ENCODE measurements at places on chromosomes 4 and X.

DNA sequence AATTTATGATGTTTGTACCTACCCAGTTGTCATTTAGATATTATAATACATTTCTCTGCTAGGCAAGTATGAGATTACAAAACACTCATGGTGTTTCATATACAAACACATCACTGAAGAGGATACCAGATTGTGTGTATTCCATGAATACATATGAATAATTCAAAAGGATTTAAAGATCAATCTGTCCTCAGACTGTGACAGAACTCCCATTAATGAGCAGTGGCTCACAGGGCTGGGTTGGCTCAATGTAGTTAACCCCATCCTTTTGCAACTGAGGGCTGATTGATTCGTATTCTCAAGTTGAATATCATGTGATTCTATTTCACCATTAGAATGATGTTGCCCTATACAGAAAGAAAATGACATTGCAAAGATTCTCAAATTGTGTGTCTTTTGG lies 79.6 kb upstream of the SPANXN2 start:
- no peak for DNase-seq

- DNase-seq, result no peak
These were observed 147.6 kb downstream of the PPP3CA start for GRCh38 chr4:101199507-101200285.

DNA sequence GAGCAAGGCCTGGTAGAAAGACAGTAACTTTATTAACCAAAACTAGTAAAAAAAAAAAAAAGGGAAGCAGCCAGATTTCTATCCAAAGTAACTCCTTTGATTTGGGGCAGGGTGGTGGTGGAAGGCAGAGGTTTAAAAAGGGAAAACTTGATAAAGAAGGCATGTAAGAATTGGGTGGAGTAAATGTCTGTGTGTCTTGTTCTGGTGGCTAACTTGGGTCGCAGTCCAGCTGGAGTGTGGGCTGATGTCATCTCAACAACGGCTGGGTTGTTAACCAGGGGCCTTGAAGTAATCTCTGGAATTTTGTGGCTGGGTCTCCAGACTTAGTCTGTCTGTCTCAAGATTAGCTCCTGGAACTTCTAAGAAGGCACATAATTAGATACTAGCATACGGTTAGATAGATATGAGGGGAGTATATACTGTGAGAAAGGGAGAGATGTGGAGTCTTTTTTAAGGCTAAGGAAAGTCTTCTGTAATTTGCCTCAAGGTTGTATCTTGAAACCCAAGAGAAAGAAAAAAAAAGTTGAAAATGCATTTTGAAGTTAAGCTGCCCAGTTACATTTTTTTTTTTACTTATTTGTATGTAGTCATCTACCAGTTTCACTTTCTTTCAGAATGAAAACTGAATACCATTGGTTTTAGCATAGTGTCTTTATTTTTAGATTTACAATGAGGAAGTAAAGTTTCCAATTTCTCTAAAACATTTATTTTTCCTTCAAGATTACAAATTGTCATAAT lies 48.3 kb downstream of the MTHFD2L start:
- peak; percentile 15 for DNase-seq

- no peak for DNase-seq
These were observed 60.8 kb upstream of the CBR4 start for GRCh38 chr4:169070895-169071218.

DNA sequence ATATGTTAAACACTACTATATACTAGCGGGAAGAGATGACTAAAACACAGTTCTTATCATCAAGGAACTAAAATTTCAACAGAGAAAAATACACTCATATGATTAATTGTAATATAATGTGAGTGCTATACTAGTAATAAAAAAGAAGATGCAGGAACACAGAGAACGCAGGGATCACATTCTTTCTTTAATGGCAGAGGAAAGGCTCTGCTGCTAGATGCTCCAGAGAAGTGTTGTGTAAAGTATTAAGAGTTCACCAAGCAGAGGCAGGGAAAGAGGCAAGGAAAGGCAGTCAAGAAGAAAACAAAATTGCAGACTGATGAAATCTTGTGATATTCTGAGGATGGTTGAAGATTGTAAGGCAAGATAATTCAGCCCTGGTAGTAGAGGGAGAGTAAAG lies 394.7 kb downstream of the PDGFC start:
- DNase-seq, result no peak

GRCh38 chr4:84726356-84726755 lies 143.4 kb downstream of the CDS1 start:
- no peak for DNase-seq

DNA sequence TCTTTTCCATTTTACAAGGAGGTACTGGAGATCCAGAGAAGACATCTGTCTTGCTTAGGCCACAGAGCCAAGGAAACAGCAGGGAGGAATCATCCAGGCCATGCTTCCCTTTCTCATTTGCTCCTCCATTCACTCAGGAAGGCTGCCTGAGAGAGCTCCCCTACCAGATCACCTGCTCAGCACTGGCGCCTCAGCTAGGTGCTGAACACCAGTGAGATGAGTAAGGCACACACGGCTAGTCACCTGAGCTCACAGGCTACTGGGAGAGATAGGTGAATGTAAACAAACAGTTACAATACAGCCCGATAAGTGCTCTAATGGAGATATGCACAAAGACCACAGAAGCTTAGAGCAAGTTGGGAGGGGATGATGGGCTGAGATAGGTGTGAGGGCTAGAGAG lies 149.8 kb upstream of the ARHGEF9 start:
- no peak for DNase-seq

DNA sequence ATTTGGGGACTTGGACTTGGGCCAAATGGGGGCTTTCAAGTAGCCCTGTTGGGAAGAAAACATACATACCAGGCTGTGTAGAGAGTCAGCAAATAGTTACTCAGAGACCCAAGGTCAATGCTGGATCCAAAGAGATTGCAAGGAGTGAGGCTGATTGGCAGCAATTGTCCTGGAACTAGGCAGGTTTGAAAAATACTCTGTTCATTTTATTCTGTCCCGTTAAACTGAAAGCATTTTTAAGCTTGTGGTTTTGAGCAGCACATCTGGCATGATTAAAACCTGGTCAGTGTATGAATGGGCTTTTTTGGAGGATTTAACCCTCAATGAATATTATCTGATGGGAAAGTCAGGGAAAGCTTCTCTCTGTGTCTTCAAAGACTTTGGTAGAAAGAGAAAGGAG lies 294.3 kb upstream of the BOD1L1 start:
- no peak for DNase-seq

DNA sequence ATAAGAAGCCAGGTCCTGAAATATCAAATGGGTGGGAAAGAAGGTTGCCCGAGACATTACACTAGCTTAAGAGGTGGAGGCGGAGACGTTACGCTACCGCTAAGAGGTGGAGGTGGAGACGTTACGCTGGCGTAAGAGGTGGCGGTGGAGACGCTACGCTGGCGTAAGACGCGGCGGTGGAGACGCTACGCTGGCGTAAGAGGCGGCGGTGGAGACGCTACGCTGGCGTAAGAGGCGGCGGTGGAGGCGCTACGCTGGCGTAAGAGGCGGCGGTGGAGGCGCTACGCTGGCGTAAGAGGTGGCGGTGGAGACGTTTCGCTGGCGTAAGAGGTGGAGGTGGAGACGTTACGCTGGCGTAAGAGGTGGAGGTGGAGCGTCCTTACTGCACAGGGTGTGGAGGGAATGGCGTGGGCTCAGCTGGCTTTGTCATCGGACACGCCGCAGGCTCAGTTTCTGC lies 12.8 kb downstream of the CYP4V2 start:
- no peak for DNase-seq

DNA sequence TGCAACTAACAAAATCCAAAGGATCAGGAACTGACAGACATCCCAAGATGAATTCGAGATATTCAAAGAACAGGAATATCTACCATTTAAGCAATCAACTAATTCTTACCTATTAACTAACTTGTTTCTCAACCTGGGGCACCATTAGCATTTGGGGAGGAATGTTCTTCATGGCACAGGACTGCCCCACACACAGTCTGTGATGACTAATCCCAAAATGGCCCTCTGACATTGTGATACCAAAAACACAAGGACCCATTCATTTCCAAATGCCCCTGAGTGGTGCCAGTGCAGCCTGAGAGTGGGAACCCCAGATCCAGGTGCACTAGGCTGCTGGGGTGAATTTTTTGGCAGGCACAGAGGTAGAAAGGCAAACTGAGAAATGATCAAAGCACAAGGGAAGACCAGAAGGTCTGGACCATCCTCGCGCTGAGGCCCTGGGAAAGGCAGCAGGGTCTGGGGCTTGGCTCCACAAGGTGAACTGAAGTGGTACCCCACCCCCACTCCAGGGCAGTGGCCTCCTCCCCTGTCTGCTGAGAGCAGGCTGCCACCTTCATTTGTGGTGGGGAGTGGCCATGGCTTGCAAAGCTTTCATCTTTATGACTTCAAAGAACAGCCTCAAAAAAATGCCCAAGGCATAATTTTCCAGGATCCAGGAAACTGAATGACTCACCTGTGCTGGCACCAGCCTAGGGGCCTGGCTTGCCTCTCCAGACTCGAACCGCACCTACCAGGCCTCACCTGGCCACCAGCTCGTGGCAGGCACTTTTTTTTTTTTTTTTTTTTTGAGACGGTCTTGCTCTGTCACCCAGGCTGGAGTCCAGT lies 122.4 kb downstream of the BCOR start:
- DNase-seq, result no peak

DNA sequence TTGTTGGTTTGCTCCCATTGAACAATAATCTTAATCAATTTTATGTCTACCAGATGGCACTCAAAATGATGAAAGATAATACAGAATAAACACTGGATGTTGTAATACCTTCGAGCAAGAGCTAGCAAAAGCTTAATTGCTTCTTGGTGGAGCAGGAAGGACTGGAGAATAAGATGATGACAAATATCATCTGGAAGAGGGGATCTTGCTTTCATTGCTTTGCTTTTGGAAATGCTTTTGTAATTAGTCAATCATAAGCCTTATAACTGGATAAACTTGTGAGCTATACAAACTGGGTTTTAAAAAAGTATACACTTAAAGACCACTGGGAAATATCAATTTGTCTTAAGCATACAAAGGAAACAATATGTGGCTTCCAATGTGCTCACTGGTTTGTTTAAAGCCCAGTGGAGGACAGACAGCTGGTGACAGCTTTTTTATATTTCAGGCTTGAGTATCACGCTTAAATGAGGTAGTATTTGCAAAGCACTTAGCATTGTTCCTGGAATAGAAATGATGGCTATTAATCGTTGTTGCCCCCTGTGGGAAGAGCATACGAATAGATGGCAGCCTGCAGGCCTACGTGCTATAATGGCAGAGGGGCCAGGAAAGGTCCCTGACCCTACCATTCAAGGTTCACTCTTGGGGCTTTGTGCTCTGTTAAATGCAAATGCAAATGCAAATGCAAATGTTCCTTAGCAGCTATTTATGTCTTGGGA lies 61.2 kb downstream of the TMEM150C start:
- no peak for DNase-seq

DNA sequence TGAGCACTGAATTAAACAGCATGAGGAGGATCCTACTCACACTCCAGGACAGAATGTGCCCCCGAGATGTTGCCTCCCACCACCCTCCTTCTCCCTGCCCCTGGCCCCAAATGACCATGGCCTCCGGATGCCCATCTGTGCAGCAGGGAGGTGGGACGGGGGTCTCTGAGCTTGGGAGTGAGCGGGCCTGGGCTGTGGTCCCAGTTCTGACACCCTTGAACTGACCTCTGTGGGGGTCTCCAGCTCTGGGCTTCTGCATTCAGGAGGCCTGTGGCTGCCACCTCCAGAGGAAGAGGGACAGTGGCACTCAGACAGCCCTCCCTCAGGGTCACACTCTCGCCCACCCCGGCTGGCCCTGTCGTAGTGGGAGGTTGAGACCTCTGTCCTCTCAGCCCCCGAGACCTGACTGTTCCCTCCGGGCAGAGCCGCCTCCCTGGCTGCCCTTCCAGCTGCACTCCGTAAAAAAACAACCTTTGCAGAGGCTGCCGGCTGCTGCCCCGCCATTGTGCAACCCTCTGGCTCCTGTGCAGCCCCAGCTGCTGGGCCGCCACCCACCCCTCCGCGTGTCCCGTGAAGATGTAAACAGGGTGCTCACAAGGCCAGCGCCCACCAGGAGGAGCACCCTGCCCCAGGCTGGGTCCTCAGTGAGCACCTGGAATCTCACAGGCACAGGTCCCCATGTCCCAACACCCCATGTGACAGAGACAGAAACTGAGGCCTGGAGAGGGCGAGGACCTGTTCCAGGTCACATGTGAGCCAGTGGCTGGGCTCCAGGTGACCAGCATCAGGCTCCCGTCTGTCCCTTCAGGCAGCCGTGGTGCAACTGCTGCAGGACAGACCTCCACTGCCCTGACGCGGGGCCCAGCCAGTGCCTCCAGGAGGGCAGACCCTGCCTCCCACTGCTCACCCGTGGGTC lies 39.6 kb downstream of the HTRA3 start:
- no peak for DNase-seq

DNA sequence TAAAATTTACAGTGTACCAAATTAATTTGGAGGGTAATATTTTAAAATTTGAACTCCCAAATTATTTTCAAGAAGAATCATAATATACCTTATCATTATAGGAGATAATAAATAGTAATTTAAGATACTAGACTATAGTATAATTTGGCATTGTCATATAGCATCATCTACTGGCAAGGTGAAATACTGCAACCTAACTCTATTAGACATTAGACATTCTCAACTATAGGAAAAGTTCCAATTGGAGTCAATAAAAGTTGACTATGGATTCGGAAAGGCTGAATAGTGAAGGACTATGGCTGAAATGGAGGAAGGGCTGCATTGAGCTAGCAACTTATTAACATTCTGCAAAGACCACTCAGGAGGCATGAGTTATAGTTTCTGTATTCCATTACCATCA lies 113.0 kb downstream of the PRDM5 start:
- no peak for DNase-seq

- DNase-seq, result no peak
These were observed 220.9 kb downstream of the MAML3 start for GRCh38 chr4:139933104-139933503.

DNA sequence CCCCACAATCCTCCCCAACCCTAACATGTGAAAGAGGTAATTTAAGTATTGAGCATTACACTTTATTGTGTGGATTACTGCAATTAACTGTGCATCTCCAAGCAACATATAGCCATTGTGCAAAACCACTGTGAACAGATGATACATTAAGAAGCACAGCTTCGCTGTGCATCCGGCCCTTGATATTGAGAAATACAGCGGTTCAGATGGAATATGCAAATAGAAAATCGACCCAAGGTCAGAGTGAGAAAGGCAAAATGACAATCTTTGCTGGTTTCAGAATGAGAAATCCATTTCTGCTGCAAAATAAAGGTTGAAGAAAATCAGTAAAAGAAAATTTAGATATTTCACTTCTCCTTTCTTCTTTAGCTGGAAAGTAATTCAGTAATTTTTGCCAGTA lies 805.9 kb upstream of the GRID2 start:
- no peak for DNase-seq

- DNase-seq, result no peak
These were observed 80.8 kb downstream of the FAM13A start for GRCh38 chr4:88975958-88976774.

- no peak for DNase-seq
These were observed 161.9 kb downstream of the STK32B start for GRCh38 chr4:5213087-5213595.

Measured in Kasumi-1 (cell line).